Fibroblast of skin of scalp (primary cell): ENCODE measurements at places on chromosomes 16 and 17.

DNA sequence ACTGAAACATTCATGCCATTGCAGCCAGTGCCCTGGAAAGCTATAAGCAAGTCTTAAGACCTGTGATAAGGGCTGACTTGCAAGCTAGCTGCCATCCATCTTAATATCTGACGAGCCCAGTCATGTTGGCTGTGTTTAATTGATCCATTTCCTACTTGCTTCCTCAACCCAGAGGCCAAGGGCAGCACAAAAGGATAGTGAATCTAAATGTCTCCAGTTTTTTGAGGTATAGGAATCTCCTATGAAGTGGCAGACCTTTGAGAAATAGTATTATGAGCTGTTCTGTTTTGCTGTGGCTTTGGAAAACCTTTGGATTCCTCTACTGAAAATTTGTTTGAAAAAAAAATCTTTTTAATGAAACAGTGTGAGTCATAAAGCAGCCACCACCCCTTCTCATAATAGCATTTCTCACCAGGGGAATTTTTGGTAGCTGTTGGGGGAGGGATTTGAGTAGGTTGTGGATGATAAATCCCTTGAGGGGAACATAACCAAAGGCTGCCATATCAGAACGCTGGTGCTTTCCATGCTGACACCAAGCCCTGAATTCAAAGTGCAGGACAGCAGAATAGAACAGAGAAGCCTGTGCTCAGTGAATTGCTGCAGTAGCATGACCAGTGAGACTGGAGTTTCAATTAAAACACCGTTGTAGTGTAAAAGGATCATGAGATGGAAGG lies 12.9 kb downstream of the ZNRF1 start:
- DNase-seq, result peak; percentile 95

- no peak for DNase-seq
Measured at GRCh38 chr16:67518676-67519075, 10.0 kb upstream of the RIPOR1 start.

- no peak for DNase-seq
Measured at GRCh38 chr17:78539781-78540180, 37.4 kb downstream of the DNAH17 start.

- DNase-seq, result no peak
Measured at GRCh38 chr17:10357768-10358167, 15.0 kb downstream of the MYH13 start.

- DNase-seq, result no peak
Measured at GRCh38 chr16:89829630-89830437, 1.6 kb downstream of the SPIRE2 start.

- no peak for DNase-seq
Measured at GRCh38 chr17:80750263-80750662, 205.6 kb downstream of the RPTOR start.

DNA sequence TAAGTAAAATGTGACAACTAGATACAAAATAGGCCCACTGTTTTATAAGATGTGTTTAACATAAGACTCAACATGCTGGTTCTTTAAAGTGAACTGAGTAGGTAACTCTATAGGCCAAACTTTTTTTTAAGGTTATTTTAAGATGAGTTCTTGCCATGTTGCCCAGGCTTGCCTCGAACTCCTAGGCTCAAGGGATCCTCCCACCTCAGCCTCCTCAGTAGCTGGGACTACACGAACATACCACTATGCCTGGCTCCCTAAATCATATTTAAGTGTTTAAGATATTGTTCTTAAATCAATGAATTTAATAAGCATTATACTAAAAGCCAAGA lies 69.9 kb downstream of the USP32 start:
- DNase-seq, result no peak

DNA sequence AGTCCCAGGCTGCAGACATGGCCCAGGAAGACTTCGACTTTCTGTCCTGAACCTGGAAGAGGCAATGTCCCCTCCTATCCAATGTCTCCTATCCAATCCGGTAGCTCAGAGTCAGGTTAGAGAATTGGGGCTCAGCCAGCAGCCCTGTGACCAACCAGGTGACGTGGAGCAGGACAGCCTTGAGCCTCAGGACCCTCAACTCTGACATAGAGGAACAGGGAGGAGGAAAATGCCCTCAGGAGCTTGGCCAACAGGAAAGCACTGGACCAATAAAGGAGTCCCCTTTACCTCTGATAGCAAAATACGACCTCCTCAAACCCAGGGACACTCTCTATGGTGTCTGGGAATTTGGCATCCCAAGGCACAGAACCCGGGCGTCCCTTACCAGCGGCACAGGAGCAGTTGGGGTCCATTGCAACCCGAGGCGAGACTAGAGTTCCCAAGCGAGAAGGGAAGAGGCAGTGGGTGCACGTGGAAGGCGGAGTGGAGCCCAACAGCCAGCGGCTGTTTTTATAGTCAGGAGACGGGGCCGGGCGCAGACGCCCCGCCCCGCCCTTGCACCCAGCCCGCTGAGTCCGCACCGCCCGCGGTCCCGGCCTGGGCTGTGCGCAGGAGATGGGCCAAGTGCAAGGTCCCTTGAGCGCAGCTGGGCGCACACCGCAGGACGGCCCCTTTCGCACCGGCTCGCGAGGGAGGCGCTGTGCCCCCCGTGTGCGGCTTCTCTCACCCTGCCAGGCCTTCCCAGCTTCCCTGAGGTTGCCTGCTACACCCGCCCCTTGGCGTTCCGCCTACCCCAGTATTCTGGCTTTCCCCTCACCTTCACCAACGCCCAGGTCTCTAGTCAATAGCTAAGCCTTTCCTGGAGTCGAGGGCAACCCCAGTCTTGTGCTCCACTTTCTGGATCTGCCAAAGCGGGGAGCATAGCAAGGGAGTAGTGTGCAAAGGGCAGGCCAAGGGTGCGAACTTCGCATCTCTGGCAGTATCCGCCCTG lies at the start of gene MT1G:
MT1G (minus strand) TSS at position 485 of the 991 bp plus-strand sequence; CDS start at position 413, 72 bp downstream.
- DNase-seq, result peak; percentile 29

GRCh38 chr16:89618109-89618998 lies 4.9 kb downstream of the DPEP1 start:
- no peak for DNase-seq
